H1 (cell line): ENCODE measurements at places on chromosomes 4 and X.
A peak's percentile ranks its signal among the peaks of the same experiment; 100 is the strongest.

DNA sequence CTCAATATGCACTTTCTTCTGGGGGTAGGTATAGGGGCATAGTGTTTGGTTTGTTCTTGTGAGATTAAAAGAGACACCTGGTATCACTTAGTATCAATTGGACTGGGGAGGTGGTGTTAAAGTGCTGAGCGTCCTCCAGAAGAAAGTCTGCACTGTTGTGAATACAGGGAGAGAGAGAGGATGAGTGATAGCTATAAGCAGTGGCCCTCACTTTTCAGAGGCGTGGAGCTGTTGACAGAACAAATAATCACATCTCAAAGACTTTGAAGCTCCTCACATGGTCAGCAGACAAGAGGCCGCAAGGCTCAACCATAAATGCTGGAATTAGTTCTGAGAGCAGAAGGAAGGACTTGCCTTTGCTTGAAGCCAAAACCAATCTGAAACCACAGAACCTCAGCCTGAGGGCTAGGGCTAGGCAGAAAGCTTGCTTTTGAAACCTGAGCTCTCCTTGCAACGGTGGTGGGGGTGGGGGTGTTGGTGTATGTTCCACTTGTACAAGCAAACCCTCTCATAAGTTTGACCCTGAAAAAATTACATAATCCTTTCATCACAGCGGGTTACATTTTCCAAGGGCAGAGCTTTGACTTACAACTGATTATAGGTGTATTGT is 123.2 kb upstream of the SCML1 start:
- DNase-seq, result no peak

DNA sequence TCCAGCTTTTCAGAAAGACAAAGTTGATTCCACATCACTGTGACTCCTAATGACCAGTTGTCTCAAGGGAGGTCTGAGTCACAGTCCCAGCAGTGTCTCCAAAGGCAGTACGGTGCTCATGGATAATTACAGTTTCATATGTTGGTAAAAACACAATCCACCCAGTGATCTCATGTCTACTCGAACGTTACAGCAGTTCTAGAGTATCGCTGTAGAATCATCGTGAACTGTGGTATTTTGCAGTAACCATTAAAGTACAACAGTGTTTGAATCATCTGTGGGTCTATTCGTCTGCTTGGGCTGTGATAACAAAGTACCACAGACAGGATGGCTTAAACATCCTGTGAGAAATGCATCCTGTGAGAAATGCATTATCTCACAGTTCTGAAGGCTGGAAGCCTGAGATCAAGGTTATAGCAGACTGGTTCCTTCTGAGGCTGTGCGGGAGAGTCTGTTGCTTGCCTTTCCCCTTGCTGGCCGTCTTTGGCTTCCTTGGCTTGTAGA is 121.1 kb upstream of the SORBS2 start:
- DNase-seq, result no peak

DNA sequence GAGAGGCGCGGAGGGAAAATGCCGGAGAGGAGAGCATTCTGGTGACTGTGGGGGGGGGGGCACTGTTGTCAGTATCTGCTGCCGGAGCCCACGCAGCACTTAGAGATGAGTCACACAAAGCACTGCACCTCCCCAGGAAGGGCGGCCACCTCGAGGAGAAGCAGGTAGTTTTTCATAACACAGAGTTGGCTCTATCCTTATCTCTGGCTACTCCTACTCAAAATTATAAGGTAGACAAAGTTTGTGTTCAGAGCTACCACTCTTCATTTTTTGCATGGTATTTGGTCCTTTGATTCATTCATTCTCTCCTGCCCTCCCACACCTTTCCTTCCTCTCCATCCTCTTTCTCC is 76.2 kb upstream of the SCOC start:
- no peak for DNase-seq

DNA sequence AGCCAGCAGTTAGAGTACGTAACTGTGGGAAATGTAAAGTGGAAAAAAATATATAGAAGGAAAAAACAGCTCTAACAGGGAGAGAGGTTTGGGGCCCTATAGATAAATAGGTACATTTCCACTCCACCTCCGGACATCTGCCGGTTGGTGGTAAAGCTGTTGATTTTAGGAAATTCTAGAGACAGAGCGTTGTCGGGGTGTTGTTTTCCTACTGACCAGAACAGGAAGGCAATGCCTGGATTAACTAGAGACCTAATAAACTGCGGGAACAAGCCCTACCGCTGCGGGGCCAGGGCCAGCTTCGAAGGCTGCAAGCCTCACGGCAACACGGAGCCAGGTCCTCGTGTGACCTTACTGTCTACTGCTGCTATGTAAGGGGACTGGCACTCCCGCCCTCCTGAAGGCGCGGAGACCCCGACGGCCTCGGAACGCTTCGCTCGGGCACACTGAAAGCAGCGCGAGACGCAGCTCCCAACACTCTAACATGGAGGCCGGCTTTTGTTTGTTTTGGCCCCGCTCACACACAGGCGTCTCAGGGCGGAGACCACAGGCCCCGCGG is 702 bp upstream of the CDKN2AIP start:
- DNase-seq, result no peak

DNA sequence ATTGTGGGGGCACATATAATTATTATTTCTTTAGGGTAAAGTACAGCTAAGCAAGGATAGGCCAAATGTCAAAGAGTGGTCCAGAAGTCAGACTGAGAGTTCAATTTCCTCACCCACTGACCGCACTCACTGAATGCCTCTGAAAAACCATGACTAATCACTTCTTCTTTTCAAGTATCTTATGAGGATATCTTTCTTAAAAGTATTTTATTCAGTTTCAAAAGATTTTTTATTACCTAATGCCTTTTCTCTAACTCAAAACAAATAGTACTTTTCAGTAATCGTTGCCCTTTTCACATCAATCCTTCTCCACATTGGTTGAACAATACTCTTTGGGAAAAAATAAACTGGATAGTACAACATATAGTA is 61.7 kb upstream of the CAMK2D start:
- DNase-seq, result no peak

- DNase-seq, result no peak
Measured at GRCh38 chr4:113368056-113368455, 318.6 kb downstream of the ANK2 start.

GRCh38 chr4:25560605-25561004 is 95.0 kb upstream of the SLC34A2 start:
- no peak for DNase-seq

DNA sequence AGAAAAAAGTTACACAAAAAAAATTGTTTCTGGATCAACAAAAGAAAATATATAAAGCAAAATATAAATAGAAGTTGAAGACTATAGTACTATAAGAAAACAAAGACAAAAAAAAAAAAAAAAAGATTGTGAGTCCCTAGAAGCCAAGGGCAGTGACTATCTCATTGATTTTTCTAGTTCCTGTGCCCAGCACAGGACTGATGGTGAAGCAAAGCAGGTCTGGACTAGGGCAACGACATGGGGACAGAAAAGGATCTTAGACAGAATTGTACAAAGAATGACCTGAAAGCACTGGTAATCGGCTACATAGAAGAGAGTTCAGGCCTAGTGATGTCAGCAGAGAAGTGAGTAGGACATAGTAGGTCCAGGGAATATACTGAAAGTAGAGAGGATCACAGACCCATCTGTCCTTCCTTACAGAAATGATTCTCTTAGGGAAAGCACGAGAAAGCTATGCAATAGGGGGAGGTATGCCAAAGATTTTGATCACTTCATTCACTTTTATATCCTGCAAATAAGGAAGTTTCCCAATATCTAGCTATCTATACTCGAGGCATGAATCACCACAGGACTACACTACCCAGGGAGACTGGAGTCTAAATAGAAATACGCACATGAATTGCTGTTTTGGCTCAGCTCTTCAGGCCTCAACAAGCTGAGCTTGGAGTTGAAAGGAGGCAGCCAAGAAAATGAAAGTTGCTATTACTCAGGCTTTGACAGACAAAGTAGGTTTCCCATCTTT is 230.9 kb upstream of the GPC4 start:
- no peak for DNase-seq

- DNase-seq, result no peak
Measured at GRCh38 chr4:169205075-169205743, 65.5 kb downstream of the SH3RF1 start.

DNA sequence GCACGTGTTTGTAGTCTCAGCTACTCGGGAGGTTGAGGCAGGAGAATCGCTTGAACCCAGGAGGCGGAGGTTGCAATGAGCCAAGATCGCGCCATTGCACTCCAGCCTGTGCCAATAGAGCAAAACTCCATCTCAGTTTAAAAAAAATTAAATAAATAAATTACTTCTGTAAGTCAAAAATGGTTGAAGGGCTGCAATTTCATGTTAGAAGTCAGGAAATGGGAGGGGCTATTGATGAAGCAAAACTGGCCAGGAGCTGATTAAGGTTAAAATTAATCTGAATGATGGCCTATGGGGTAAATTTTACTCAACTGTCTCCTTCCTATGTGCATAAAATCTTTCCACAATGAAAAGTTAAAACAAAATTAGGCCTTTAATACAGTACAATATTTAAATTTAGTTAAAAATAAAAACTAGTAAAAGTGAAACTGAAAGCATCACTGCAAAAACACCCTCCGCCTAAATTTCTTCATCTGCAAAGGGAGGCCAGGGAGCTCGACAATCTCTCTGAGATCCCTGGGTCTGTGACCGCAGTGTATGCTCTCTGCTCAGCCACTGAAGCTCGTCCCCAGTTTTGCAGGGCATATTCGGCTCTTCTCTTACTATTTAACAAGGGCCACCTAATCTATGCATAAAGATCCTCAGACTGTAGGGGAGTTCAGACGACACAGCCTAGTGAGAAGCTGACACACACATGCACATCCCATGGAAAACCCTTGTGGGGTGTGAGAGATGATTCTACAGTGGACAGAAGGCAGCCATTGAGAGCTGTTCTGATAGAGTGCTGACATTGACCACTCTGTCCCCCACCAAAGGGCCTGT is 57.2 kb downstream of the IRF2 start:
- no peak for DNase-seq

DNA sequence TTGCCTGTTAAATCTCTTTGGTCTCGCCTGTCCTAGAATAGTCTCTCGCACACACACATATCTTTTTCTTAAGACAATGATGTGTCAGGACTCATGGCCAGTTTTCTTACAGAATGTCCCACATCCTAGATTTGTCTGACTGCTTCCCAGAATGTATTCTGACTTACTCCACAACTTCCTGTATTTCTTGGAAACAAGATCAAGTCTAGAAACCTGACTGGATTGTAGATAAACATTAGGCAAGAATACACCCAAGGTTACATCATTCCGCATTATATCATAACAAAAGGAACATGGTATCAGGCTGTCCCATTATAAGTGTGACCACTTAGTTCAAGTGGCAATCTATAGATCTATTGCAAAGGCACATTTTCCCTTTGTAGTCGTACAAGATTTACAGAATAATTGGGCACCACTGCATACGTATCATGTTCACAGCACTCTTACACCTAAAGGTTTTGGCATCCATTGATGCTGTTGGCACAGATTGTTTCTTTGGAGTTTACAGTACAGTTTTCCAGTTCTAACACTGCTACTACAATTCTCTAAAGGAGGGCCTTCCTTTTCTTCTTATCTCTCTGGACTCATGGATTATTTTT is 56.4 kb downstream of the FBXW7 start:
- no peak for DNase-seq

- no peak for DNase-seq
Measured at GRCh38 chr4:168744021-168744420, 247.2 kb downstream of the PALLD start.

- DNase-seq, result peak; percentile 2
Measured at GRCh38 chr4:19850909-19851308, 400.8 kb upstream of the SLIT2 start.

GRCh38 chr4:10731690-10732089 is 47.1 kb upstream of the CLNK start:
- DNase-seq, result no peak

DNA sequence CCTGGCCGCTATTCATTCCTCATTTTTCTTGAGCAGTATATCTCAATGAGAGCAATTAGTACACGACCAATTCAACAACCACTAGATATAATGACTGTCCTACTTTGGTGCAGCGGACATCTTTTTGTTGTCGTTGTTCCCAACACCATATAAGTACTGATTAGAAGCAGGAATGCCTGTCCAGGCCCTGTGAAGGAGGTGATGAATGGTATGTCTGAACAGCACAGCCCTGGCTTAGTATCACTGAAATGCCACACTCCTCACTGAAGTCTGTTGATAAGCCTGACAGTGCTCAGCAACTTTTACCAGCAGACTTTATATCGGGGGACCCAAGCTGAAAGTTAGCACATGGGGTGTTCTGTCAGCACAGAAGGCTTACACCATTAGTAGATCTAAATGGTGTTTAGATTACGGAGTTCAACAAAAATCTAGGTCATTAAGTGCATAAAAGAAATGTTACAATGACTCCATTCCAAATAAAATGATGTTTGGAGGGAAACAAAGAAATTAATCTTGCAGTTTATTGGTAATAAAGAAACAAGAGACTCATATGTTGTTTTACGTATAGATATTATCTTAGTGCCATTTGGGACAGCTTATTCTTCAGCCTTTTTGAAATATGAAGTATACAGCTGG is 228.3 kb upstream of the TTC29 start:
- DNase-seq, result no peak

- DNase-seq, result no peak
Measured at GRCh38 chr4:95077864-95078263, 320.1 kb downstream of the BMPR1B start.

DNA sequence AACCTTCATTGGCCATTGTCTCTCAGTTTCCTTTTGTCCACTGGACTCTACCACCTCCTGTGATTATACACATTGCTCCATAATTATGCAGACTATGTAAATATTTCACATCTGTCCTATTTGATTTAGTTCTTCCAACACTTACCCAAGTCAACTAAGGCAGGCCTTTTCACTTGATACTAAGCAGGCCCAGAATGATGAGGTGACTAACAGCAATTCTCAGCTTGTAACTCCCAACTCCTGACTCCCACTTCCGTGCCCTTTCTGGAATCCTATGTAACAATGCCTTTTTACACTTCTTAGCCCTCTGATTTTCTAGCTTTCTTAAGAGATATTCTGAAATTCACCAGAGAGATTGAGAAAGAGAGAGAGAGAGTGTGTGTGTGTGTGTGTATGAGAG is 6.6 kb downstream of the PAK3 start:
- DNase-seq, result no peak

GRCh38 chr4:88575186-88575585 is 17.1 kb upstream of the HERC3 start:
- DNase-seq, result no peak

GRCh38 chr4:128524311-128524710 is 236.7 kb upstream of the PGRMC2 start:
- no peak for DNase-seq

GRCh38 chr4:164606478-164606877 is 147.5 kb upstream of the SMIM31 start:
- no peak for DNase-seq

- no peak for DNase-seq
Measured at GRCh38 chr4:174627473-174627872, 105.2 kb upstream of the HPGD start.
